ENCODE measurements at places on chromosomes 3 and 15.

DNA sequence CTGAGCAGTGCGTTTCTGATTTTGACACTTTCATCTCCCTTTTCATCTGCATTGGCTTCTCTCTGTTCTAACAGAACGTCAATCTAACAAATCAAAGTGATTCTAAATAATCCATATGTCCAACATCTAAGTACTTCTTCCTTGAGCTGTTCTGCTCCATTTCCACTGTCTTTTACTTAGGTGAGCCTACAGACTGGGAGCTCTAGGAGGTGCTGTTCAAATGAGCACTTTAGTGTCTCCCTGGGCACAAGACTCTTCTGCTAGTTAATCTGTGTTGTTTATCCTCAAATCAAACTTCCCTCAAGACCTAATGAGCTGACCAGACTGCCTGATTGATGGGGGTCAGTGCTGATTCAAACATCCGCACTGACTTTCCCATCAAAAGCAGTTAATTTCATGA lies 408.1 kb downstream of the WDR72 start:
- DNase-seq: no peak

DNA sequence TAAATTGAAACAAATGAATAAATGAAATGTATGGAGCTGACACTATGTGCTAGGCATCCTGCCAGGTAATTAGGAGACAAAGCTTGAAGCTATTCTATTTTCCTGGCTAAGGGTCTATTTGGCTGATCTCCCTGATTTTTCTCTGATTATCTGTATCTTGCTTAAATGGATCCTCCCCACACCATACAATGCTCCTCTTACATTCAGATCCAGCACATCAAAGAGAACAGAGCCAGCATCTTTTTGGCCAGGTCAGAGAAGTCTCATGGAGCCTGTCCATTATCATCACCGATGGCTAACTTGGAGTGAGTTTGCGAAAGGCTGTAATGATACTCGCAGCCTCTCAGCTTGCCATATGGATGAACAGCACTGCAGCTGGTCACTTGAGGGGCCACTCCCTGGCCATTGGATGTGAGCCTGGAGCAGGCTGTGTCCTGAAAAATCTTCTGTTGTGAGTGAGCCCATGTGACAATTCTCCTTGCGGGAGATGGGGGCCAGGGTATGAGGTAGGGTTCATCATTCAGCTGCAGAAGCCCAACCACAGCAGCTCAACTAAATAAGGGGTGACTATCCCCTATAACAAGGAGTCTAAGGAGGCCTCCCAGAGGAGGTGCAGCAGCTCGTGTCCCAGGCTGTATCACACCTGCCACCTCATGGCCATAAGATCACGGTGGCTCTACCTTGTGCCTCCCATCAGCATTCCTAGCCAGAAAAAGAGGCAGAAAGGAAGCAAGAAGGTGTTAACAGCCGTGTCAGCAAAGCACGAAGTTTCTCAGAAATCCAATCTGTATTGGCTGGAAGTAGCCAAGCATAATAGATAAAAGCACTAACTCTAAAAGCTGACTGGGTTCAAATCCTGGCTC lies 69.3 kb upstream of the ST8SIA2 start:
- DNase-seq: no peak

DNA sequence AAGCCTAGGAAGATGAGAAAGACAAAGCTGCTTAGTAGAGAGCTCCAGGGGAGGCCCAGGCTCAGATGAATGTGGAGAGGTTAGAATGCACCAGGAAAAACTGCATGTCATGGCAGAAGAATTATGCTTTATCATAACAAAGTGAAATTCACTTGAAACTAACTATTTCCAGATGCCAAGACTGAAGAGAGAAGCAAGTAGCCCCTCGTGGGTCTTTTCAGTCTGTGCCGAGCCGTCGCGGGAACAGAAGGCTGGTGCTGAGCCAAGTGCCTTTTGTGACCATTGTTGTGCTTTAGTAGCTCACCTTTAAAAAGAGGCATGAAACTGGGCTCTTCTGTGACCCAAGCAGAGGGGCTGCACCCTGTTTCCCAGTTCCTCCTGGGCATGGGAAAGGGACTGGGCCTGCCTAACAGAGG lies 73.2 kb downstream of the CHDH start:
- DNase-seq: no peak

DNA sequence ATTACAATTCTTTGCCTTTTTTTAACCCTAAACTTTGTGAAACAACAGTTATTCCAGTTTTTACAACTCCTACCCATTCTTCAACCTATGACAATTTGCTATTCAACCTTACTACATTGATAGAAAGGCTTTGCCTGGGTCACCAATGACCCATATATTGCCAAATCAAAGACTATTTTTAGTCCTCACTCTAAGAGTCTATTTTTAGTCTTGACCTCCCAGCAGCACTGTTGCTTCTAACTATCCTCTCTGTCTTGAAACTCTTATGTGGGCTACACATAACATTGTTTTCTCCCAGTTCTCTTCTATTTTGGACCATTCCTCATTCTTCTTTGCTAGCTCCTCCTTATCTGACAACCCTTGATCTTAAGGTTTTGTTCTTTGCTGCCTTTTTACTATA lies 71.4 kb downstream of the C3orf80 start:
- no peak for DNase-seq

Data from posterior cingulate gyrus (tissue), 11 donors.